Transverse colon (tissue), 4 donors: ENCODE measurements at places on chromosomes 3 and 15.

- DNase-seq = no peak
These were observed 96.8 kb downstream of the ZNF385D start for GRCh38 chr3:21654241-21654640.

GRCh38 chr3:41627477-41628087 lies 334.3 kb downstream of the ULK4 start:
- DNase-seq = no peak

DNA sequence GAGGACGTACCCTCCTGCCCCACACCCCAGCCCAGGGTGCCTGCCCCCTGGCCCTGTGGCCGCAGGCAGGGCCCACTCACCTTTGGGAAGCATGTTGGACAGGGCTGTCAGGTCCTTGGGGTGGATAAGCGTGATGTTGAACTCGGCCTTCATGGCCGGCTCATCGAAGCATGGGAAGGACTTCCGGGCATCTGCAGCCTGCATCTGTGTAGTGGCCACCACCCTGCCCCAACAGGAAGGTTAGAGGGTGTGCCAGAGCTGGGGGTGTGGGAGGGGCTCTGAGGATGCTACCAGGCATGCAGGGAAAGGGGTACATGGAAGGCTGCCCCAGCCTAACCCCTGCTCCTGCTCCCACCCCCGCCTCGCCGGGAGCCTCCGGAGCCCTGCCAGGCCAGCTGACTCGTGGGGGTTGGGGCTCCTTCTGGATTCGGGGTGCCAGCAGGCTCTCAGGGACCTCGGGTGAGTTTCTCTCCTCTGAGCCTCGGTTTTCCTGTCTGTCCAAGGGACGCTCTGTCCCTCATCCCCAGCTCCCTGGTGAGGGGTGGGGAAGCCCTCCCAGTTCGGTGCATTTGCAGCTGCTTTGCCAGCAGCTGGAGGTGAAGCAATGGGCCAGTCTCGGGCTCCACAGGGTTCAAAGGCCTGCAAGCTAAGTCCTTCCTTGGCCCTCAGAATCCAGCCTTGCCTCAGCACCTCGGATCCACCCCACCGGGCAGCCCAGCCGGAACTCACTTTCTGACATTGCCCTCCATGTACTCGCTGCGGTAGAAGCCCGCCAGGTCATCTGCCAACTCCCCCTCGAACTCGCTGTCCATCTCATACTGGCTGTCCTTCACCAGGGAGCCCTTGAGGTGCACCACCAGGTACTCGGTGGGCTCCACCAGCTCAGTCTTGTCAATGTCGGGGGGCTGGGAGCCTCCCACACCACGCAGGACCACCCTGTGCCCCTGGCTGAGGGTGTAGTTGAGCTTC lies 9.1 kb downstream of the ANPEP start:
- no peak for DNase-seq

DNA sequence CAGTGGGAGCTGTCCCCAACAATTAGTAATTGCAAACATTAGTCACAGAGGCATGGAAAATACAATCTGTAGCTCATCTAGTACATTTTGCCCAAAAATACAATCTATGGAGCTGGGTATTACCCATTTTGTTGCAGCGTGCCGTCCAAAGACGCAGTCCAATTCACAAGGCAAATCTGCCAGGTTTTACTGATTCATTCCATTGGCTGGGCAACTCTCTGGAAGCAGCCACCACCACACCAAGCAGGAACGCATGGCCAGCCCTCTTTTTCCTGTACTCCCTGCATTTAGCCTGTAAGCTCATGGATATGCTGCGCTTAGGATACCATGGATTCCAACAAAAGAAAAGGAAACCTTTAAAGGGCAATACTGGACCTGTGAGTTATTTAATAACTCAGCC lies 60.5 kb upstream of the ARRDC4 start:
- DNase-seq = no peak

DNA sequence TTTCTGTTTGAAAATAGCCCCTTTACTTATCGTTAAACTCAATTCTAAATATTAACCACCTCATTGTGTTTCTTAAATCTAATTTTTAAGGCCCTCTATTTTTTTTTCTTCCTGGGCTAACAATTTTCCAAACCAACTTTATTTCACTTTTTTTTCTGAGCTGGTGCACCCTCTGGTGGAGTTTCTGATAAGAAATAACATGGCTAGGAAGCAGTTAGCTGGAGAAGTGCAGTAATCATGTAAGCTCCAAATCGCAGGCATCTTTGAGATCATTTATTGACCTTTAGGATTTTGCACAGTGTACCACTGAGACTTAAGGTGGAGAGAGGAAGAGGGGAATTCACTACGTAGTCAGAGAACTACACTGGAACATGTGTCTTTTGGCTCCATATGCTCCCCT lies 6.4 kb downstream of the TMEM207 start:
- no peak for DNase-seq

DNA sequence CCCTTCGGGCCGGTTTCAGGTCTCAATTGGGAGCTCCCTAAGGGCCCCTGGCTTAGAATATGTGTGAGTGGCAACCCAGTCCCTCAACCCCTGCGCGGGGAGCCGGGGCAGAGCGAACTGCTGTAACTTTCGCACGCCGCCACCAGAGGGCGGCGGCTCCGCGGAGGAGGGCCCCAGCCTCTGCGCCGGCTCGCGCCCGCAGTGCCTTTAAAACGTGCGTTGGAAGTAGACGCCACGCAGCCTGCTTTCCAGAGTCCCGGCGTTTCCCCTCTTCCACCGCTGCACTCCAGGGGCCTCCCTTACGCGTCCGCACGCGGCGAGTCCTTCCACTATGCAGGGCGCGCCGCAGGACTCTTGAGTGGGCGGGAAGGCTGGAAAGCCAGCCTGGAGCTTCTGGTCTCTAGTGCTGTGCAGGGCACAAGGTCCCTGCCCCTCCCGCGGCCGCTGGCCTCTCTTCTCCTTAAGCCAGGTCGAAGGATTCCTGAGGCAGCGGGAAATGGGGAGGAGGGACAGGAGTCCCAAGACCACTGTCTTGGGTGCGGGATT lies 23.7 kb upstream of the RNU6-1 start:
- DNase-seq = peak; percentile 81

DNA sequence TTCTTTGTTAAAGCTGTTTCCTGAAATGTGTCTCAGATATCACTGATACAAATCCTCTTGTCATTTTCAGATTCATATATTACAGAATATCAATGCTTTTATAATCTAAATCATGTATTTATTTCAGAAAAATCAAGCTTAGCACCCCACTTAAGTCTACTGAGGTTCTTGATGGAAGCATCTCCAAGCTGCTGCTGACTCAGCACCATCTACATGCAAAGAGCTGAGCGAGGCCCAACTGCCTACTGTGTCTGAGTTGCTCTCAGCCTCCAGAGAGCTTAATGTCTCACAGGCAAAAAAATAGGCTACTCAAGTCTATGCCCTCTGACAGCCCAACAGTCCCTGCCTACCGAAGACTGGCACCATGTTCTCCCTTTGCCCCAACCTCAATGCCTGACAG lies 29.2 kb upstream of the STIMATE start:
- DNase-seq = no peak

DNA sequence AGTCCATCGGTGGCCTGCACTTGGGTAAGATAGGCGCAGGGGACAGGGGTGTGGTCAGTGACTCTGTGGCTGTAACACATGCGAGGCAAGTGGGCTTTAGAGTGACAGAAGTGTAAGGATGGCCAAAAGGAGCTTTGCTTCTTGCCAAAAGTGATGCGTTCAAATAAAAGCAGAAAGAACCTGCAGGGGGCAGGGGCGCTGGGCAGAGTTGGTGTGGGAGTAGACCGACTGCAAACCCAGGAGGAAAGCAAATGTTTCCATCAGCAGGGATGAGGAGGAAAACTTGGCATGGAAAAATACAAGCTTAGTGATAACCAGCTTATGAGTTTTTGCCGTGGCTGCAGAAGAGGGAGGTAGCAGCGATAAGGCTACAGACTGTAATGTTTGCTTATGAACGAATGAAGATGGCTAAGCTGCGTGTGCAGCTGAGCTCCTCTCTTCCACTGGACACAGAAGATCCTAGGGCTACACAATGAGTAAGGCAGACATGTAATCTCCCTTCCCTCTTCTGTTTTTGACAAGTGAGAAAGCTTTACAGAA lies 149.4 kb downstream of the WNT5A start:
- no peak for DNase-seq

DNA sequence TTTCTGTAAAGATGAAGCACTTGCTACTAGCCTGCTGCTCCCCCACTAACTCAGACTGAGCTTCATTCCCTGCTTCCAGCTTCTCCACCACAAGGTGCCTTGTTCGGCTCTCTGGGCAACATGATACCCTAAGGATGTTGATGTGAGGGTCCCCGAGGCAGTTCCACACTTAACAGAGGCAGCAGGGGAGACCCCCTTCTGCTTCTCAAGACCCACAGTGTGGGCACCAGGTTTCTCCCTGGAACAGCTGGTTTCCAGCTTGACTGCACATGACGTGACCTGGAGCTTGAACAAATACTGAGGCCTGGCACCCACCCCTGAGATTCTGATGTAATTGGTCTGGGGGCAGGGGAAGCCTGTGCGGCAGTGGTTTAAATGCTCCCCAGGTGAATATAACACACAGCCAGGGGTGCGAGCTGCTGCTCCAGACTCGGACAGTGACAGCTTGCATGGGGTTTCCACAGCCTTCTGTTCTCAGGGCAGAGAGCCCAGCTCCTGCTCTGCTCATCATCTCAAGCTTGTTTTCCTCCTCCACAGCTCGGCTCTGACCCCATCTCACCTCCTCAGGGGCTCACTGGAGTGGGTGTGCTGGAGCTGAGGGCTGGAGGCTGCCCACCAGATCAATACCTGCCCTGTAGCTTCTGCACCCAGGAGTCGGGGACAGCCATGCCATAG lies 95.0 kb upstream of the HACD2 start:
- no peak for DNase-seq

GRCh38 chr3:124076235-124076634 lies 84.3 kb upstream of the ROPN1 start:
- DNase-seq = no peak

DNA sequence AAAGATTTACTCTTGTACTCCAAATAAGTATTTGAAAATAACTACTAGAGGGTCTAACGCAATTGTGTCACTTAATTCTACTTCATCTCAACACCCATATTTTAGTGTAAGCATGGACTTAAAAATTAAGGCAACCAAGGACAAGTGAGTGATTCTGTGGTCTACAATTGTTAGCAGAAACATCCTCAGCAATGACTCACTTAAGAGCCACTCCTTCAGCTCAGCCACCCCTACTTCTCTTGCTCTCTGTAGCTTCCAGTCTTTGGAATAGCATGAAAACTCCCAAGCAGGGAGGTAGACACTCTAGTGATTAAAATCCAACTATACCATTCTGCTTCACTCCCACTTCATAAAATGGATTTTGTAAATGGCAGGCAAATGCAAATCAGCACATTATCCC lies 116.0 kb upstream of the LRRN1 start:
- DNase-seq = no peak

GRCh38 chr15:88805031-88805780 lies 2.0 kb downstream of the ACAN start:
- no peak for DNase-seq

DNA sequence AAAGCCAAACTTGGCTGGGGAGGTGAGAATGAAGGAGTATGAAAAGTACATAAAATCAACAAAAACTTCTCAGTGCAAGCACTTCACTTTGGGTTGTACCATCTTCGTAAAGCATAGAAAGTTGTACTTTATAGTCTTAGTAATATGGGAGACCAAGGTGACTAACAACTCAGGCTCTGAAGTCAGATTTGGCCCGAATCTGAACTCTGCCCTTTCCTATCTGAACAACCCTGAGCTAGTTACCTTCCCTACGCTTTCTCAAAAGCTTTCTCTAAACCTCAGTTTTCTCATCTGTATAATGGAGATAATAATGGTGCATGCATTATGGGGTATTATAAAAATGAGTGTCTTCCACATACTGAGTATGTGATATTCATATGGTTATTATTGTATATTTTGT lies 285.4 kb upstream of the UMPS start:
- no peak for DNase-seq

- no peak for DNase-seq
These were observed 14.3 kb upstream of the LIMD1 start for GRCh38 chr3:45580112-45580765.

- no peak for DNase-seq
These were observed 517.5 kb upstream of the UBE2E2 start for GRCh38 chr3:22685597-22685996.

- DNase-seq = no peak
These were observed 212.5 kb downstream of the CHST2 start for GRCh38 chr3:143332026-143332425.

- DNase-seq = no peak
These were observed 7.4 kb upstream of the ANPEP start for GRCh38 chr15:89822026-89822425.

- no peak for DNase-seq
These were observed 25.3 kb upstream of the ARHGEF26 start for GRCh38 chr3:154095832-154096421.

DNA sequence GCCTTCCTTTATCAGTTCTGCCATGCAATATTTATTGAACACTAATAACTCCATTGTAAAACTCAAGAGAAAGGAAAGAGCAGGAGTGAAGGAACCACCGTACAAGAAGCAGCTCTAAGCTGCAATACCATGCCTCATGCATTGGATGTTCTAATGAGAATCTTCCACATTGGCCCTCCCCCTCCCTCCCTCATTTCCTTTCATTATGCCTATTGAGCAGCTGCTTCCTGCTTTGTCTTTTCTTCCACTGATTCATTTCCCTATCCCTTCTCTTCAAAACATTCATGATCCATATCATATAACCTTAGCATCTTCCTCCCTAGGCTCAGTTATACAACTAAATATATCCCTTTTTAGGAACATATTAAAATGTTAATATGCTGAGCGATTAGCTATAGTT lies 698.7 kb upstream of the GOLIM4 start:
- no peak for DNase-seq

- no peak for DNase-seq
These were observed 1.1 kb downstream of the PLXND1 start for GRCh38 chr3:129605203-129605921.

GRCh38 chr3:57967590-57967989 lies 40.6 kb upstream of the FLNB start:
- peak; percentile 77 for DNase-seq

DNA sequence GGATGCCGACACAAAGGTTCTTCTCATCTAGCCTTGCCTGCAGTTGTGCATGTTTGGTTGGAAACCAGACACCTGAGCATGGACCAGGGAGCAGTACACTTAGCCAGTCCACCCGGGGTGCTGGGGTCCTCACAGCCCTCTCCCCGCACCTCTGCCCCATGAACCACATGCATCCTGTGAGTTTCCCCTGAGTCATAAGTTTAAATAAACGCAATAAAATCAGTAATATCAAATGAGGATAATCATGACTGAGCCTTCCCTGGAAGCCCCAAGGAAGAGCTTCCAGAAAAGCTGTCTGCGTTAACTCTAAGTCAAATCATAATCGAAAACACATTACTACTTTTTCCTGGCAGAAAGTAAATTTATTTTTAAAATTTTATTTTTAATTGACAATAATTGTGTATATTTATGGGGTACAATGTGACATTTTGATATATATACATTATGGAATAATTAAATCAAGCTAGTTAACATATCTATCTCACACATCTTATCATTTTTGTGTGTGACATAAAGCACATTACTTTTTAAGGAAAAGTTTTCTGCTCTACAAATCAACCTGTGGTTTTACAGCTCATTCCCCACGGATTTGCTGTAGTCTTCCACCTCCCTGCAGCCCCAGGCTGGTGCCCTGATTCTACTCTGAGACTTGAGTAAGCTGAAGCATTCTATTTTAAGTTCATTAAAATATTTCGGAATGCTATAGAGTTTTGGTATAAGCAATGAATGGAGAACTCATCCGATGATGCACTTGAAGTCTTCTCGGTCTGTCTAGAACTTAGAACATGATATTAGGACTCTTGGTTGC lies 166.0 kb upstream of the EIF1B start:
- no peak for DNase-seq

GRCh38 chr15:62647202-62647842 lies 395.2 kb upstream of the TPM1 start:
- DNase-seq = peak; percentile 70
